Omental fat pad (tissue), 4 donors: ENCODE measurements at places on chromosomes 2 and 18. TPM values are rescaled to one million over a fixed set of nuclear protein-coding genes. Genes with fewer than 3 reads are reported as not detected.

Gene TCF23
- total RNA-seq, result not detected

Gene IL36RN
- total RNA-seq, result not detected

GRCh38 chr2:3725002-3725401 is 21.6 kb downstream of the DCDC2C start:
- DNase-seq, result no peak

Gene L3MBTL4
- 8.2 TPM for total RNA-seq

GRCh38 chr18:32243358-32243757 is 53.5 kb downstream of the MEP1B start:
- DNase-seq, result no peak

GRCh38 chr18:42742969-42743368 is 372.5 kb downstream of the RIT2 start:
- DNase-seq, result no peak
